ENCODE measurements at places on chromosomes 3 and 15. TPM values are rescaled to one million over a fixed set of nuclear protein-coding genes. Genes with fewer than 3 reads are reported as not detected.

KNL1 gene
- 0.26 TPM for total RNA-seq

GRCh38 chr15:25731411-25731810 is 131.7 kb downstream of the ATP10A start:
- no peaks in the 10 kb centered on the region for H3K4me1 ChIP-seq
- no peak for DNase-seq
- no peaks in the 10 kb centered on the region for H3K36me3 ChIP-seq
- no peaks in the 10 kb centered on the region for H3K27me3 ChIP-seq
- H3K4me3 ChIP-seq = no peak overlapping the region

DNA sequence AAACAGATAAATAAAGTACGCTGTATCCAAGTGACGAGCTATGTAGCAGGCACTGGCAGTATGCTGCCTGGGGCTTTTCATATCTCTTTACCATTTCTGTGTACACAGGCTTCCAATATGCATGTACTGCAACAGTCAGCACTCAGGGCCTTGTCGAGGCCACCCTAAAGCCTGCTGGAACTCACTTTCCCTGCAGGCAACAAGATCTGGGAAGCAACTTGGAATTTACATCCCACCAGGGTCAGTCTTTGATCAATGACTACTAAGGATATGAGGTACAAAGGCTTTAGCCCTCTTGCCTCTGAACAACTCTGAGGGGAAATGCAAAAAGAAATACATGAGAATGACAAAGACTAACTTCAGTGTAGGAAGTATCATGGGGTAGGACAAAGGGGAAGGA is 101.8 kb upstream of the ARL6 start:
- H3K4me3 ChIP-seq = no peak overlapping the region
- no peaks in the 10 kb centered on the region for H3K36me3 ChIP-seq
- no peak overlapping the region for H3K27ac ChIP-seq
- H3K27me3 ChIP-seq = no peaks in the 10 kb centered on the region

DNA sequence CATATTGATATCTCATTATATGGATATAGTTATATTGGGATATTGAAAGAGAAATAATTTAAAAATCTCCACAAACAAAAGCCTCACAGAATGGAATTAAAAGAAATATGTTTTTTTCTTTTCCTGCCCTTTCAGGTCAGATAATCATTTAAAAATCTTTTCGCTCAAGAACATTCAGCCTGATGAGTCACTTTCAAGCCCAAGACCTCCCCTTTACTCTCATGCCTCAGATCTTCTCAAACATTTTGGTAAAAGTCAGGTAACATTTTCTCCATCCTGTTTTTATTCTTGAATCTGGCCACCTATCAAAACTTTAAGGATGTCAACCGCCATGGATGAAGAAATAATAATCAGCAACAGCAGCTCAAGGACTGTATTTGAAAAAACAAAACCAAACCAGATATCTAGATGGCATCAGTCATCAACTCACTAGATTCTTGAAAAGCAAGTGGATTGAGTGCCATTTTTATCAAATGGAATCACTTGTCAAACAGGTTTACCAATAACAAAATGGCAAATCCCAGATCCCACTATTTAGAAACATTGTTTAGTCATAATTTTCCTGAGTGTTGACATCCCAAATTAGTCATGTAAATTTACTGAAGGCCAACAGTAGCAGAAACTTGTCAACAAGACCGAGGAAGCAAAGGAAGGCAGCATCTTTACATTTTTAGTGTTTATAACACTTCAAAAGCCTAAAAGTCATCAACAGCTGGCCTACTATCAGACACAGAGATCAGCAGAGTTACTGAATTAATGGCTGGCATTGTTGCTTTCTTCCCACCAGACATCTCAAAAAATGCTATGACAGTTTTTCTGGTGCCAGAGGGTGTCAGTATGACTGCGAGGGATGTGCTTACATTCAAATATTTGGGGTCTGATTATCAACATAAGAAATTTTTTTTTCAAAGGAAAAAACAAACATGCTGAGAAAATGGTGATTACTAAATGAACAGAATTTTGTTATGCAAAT is 444.7 kb downstream of the MAGI1 start:
- H3K4me1 ChIP-seq = no peaks in the 10 kb centered on the region
- H3K36me3 ChIP-seq = no peaks in the 10 kb centered on the region
- no peak overlapping the region for H3K4me3 ChIP-seq
- H3K27me3 ChIP-seq = no peaks in the 10 kb centered on the region

Data from uterus (tissue), 4 donors.